ENCODE measurements at places on chromosomes 2 and 18.

GRCh38 chr2:178449700-178450523 lies 1.1 kb downstream of the PRKRA start:
- DNase-seq, result peak; percentile 17

DNA sequence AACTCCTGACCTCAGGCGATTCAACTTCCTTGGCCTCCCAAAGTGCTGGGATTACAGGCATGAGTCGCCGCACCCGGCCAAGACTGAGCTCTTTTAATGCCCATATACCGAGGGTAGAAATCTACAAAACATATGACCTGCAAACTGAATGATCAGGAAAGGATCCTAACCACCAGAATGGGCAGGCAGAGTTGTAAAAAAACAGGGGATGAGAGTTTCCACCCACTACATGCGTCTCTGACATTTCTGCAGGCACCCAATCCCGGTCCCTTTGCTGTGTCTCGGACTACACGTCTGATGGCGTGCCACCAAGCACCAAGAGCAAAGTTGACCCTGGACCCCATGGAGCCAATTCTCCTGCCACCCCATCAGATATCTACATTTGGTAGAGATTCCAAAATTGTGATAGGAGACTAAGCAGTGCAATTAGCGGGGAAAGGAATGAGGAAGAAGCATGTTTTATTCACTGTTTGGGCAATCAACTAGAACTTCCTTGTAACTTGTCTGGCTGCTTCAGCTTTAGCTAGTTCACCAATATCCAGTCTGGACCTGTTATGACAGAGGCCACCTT lies 74.1 kb downstream of the ATP8B1 start:
- no peak for DNase-seq

- DNase-seq, result no peak
These were observed 216.4 kb downstream of the AGAP1 start for GRCh38 chr2:235709969-235710879.

- no peak for DNase-seq
These were observed 19.7 kb downstream of the PTPN18 start for GRCh38 chr2:130375291-130376266.

- DNase-seq, result no peak
These were observed 322.2 kb downstream of the ZNF804A start for GRCh38 chr2:184920451-184920965.

- no peak for DNase-seq
These were observed 63.1 kb downstream of the EHBP1 start for GRCh38 chr2:62768615-62769014.

- DNase-seq, result no peak
These were observed 819.4 kb downstream of the LRP1B start for GRCh38 chr2:141311430-141311829.

- DNase-seq, result no peak
These were observed 91.5 kb downstream of the LIMS1 start for GRCh38 chr2:108625828-108626195.

DNA sequence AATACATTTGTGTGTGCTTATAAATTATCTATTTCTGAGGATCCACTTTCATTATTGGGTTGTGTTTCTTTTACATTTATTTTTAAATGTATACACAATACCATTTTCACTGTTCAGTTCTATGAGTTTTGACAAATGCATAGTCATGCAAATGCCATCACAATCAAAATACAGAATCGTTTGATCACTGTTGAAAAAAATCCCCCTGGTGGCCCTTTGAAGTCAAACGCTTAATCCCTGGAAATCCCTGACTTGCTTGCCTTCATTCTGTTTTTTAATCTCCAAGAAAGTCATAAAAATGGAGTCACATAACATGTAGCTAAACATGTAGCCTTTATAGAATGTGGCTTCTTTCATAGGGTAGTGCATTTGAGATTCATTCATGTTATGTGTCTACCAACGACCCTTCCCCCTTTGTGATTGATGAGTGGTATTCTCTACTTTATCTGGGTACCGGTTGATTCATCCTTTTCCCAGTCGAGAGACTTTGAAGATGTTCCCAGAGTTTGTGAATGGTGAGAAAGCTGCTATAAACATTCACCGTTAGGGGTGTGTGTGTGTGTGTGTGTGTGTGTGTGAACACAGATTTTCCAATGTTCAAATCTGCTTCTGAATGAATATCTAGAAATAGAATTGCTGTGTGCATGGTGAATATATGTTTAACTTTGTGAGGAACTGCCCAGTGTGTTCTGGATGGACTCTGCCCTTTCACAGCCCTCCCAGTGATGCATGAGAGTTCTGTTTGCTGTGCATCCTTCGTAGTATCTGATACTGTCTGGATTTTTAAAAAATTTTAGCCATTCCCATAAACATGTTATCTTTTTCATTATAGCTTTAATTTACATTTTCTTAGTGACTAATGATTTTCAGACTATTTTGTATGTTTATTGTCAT lies 173.6 kb downstream of the GALR1 start:
- DNase-seq, result no peak

DNA sequence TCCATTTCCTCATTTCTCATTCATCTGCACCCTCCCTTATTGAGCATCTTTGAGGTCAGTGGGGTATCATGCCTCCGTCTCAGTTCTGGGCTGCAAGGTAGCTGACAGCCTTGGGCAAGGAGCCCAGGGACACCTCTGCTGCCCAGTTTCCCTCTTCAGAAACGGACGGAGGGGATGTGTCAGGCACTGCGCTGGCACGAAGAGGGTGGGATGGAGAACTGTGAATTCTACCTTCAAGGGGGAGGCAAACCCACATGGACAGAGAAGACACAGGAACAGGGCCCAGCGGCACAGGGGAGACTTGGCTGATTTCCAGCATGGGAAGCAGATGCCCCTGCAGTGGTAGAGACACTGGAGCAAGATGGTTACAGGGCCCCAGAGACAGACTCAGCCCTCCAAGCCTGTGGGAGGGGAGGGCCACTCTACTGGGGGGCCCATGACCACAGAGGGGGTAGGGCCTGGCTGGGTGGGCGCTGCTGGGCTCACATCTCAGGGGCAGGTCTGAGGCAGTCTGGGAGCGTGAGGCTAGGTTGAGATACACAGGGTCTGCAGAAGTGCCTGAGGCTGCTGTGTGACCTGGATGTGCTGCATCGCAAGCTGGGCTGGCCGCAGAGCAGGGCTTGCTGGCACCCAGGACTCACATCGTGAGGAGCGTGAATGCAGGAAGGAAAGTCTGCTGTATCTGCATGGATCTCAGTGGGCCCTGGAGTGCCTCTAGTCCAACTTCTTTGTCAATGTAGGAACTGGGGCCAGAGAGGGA lies 92.3 kb downstream of the HS1BP3 start:
- no peak for DNase-seq

DNA sequence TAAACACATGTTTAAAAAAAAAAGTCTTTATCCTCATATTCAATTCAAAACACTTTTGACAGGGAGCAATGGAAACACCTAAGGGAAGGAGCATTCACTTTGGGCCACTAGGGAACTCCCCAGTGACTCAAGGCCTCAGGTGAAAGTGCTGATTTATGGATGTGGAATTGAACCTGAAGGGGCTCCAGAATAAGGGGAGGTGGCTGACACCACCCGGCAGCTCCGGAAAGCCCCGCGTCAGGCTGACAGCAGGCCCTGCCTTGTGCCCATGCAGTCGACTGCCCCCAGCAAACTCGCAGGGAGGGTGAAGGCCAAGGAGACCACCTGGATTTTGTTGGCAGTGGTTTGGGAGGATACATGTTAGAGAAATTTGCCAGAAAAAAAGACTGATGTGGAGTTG lies 275.3 kb upstream of the NCKAP5 start:
- DNase-seq, result no peak

DNA sequence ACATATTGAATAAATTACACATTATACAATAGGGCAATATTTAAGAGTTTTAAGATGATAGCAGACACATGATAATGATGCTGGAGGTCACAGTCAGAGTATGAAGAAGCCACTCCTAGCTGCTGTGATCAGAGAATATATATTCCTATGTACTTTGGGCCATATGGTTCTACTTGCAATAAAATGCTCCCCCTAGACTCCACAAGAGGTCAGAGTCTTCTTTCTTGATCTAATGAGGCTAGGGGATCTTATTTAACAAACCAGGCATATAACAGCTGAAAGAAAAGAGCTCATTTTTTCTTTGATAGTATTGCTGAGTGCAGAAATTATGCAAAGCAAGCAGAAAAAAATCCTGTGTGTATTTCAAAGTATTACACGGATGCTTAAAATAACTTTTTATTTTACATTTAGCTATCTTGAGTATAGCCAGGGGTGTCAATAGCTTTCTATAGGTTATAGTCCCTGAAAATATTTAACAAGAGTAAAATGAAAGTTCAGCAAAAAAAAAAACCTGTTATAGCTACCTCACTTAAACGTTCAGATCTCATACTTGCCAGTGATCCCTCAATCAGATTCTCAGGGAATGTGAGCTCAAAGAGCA lies 748.7 kb upstream of the CHAC2 start:
- no peak for DNase-seq

DNA sequence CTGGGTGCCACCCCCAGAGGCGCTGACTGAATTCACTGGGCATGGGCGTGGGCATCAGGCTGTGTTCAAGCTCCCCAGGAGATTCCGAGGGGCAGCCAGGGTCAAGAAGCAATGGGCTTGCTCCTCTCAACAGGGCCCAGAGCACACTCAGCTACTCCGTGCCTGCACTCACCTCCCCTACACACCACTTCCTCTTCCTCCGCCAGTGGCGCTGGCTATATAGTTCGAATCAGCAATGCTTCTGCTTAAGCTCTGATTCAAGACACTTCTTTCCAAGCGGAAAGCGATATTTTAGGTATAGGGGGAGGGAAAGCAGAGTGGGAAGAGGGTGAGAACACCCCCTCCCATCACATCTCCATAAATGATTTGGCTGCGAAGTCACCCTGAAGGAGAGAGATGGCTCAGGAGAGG lies 42.1 kb downstream of the CRACDL start:
- DNase-seq, result no peak

DNA sequence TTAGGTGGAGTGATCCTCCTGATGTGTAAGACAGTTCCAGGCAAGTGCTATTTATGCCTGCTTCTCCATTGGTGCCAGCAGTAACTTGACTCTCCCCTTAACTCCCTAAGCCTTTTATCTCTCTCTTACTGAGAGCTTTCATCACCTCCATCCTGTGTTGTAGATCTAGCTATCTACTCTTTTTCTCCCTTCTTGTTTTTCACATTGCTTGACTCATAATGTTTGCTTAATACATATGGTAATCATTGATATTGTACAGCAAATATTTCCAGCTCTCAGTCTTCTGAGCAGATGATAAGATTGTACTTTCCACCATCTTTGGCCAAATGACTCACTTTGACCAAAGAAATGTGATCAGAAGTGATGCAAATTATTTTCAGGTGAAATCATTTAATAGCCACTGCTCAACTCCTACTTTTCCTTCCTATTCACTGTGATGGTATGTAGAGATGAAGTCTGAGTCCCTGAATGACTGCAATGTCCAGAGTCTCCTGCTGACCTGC lies 165.0 kb downstream of the PLCL1 start:
- DNase-seq, result no peak

GRCh38 chr2:191917967-191918651 lies 71.2 kb upstream of the CAVIN2 start:
- DNase-seq, result no peak

- no peak for DNase-seq
These were observed 252.5 kb downstream of the PIEZO2 start for GRCh38 chr18:10896851-10897250.

DNA sequence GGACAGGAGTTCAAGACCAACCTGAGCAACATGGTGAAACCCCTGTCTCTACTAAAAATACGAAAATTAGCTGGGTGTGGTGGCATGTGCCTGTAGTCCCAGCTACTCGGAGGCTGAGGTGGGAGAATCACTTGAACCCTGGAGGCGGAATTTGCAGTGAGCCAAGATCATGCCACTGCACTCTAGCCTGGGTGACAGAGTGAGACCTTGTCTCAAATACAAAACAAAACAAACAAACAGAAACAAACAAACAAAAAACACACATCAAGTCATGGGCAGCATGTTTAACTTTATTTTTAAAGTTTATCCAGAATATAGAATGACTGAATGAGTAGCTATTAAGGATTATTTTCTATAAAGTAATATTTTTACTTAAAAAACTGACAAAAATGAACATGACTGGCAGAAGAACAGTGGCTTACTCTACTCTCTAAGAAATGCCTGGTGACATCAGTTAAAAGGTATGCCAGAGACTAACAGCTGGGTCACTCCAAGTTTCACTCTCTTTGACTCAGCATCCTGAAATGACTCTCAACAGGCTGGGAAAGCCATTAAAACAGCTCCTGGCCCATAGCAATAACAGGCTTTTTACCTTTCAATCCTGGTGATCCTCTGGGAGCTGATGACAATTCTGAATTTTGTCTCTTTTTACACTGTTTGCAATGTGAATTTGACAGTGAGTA lies 281.6 kb upstream of the STON1 start:
- no peak for DNase-seq

DNA sequence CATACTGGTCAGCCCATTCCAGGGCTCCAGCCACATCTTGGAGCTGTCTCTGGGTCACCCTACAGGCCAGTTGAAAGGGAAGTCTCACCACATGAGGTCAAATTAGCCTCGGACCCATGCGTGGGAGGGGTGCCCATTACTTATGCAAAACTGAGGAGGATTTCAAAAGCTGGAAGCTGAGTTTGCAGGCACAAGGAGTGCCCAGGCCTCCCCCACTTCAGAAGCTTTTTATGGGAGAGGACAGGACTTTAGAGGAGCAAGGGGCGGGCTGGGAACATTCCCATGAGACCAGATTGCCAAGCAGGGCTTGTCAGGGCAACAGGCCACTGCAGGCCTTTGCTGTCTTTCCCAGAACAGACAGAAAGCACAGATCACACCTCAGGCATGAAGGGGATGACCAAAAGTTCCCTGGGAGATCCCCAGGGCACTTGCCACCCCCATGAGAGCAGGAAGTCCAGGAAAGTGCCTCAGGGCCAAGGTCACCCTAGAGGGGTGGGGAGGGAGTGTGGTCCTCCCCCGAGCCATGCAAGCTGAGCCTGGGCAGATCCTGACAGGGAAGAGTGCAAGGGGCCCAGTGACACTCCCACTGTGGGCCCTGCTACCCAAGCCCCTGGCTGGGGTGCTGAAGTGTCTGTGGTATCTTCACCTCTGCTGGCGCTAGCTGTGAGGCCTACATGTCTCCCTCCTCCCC lies 267.7 kb downstream of the BCL11A start:
- DNase-seq, result no peak

DNA sequence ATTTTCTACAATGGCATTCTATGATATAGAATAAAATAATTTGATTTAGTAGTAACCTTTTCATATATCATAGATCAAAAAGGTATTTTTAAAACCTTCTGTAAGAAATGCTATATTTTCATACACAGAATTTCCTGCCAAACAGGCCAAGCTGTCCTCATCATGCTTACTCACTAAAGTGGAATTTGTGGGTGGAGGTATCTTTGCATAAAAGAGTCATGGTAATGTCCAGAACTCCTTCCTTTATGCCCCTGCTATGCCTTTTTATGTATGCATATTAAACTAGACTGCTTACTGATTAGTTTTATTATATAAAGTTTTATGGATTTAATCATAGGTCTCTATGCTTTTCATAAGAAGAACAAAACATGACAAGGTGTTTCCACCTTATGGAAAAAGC lies 27.5 kb upstream of the MARCHF7 start:
- no peak for DNase-seq

- DNase-seq, result no peak
These were observed 14.6 kb downstream of the ITGB1BP1 start for GRCh38 chr2:9408641-9409151.
